Stimulated activated CD4-positive, alpha-beta T cell treated with anti-CD3 and anti-CD28 coated beads, Interleukin-1b, Interleukin-23, amount 100 ng/mL, for 24 hours (primary cell): ENCODE measurements at places on chromosomes 16 and 17.

DNA sequence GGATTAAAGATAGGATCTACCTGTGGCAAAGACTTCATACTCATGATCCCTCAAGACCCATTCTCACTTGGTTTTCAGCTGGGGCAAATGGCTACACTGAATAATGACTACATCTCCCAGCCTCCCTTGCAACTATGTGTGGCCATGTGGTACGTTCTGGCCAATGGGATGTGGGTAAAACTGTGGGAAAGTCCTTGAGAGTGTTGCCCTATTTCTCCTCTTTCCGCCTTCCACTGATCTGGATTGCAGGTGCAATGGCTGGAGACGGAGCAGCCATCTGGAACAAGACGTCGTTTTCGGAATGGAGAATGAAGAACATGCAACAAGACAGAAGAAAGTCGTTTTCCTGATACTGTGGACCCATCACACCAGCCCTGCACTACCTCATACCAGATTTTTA is 48.5 kb downstream of the HAPSTR1 start:
- no peak for DNase-seq

- DNase-seq = no peak
These were observed 17.0 kb downstream of the FAM117A start for GRCh38 chr17:49746791-49747490.

DNA sequence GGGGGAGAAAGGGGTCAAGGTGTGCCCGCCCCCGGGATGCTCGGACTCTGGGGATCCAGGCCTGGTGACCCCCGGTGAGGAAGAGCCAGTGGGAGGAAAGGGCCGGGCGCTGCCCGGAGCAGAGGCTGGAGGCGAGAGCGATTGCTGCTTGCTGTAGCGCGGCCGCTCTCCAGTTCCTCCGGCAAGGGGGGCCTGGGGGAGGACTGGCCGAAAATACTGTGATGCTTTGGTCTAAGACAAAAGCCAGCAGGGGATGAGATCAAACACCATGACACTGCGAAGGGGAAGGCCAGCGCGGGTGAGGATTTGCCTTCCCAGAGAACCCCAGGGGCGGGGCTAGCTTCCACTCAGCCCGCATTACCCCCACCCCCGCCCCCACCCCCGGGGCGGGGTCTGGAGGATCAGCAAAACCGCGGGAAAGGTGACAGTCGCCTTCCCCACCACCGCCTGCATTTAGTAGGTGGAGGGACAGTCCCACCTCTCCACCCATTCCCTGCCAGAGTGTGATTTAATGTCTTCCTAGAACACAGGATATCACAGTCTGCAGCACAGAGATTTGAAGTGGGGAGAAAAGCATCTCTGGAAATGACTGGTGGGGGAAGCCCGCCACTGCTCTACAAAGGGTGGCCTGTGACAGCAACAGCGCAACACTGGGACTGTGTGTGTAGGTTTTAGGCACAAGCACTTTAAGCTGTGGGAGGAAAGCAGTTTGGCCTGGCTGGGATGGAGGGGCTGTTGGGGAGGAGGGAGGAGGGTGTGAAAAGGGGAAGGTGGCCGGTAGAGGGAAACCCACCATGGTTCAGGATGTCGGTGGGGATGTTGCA is 25.7 kb downstream of the MRC2 start:
- peak; percentile 84 for DNase-seq

DNA sequence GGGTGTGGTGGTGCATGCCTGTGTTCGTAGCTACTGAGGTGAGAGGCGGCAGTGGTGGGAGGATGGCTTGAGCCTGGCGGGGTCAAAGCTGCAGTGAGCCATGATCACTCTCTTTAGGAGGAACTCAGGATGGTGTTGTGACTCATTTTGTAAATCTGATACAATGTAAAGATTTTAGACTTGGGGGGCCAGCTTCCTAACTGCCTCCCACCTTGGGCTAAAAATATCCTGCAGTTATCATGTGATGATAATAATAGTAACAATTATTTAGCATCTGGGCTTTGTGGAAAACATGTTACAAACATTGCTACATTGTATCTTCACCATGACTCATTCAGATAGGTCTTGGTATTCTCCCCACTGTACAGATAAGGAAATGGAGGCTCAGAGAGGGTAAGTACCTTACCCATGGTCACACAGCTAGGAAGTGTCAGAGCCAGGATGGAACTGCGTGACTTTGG is 7.4 kb downstream of the CTNS start:
- no peak for DNase-seq

- DNase-seq = no peak
These were observed 365.7 kb downstream of the NPIPA8 start for GRCh38 chr16:17970816-17971331.

DNA sequence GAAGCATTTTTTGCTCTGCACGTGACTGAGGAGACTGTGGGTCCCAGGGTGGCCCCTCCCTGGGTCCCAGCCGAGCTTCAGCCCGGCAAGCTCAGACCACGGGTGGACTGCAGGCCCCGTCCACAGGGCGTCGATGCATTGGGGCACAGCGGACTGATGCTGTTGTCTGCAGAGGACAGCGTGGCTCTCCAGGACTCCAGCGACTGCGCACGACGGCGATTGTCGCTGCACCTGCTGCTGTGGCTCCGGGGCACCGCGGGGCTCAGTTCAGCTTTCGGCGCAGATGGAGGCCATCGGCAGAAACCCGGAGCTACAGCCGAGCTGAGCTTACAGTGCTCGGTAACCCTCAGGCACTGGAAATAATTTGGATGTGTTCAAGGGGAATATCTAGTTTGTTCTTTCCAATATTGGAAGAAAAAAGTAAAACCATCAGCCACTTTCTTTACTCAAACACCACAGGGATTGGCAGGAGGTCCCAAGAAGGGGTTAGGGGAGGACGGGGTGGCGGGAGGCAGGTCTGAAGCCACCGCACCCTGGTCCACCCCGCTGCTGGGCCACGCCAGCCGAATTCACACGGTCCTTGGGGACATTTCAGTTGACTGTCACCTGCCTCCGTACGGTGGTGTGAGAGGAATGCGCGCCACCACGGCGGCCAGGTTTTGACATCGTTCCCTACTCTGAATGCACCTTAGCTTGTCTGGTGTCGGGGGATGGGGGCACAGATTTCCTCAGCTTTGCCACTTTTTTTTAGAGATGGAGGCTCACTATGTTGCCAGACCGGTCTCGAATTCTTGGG is 88.7 kb upstream of the RPH3AL start:
- no peak for DNase-seq

DNA sequence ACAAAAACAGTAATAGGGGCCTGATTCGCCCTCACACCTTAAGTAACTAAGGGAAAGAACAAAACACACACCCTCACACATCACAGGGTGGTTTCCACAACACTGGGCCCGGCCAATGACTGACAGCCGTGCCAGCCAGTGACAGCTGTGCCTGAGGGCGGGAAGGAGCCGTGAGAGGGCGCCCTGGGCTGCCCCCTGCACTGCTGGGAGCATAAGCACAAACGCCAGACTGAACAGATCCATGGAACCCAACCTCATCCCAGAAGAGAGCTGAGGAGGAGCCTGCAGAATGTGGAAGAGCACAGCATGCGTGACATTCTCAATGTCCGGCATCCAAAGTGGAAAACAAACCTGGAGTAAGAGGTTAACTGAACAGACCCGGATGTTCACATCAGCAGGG is 16.0 kb downstream of the CSNK1D start:
- DNase-seq = no peak

GRCh38 chr16:89393738-89394406 is 96.5 kb downstream of the ANKRD11 start:
- no peak for DNase-seq

GRCh38 chr17:29156781-29157180 is 23.4 kb downstream of the MYO18A start:
- DNase-seq = no peak

GRCh38 chr16:12295395-12295794 is 318.9 kb downstream of the SNX29 start:
- no peak for DNase-seq

- no peak for DNase-seq
These were observed 27.4 kb downstream of the MYH11 start for GRCh38 chr16:15829460-15829859.

DNA sequence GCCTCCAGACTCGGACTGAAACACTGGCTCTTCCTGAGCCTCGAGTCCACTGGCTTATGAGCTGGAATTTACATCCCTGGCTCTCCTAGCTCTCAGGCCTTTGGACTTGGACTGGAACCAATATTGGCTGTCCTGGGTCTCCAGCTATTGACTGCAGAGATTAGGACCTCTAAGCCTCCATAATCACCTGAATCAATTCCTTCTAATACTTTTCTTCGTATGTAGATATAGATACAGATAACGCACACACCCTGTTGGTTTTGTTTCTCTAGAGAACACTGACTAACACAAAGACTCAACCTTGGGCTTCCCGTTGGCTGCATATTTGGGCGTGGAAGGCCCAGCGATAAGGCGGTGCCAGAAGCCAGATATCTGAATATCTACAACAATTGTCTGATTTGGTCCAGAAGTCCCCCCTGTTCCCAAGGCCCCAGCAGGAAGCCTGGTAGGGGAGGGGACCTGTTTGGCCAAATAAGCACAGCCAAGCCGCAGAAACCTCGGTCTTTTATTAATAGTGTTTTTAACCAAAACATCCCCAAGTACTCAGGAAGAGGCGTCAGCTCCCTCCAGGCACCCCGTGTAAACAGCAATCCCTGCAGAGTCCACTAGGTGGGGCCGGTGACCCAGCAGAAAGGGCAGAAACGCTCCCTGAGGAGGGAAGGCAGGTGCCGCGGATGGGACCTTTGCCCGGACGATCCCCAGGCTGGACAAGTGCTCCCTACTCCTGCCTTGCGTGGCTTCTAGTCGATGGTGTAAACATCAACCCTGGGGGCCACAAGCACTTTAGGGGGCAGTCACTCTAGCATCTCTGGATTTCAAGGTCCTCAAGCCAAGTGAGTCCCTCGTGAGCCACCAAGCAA is 57.0 kb downstream of the ABR start:
- DNase-seq = peak; percentile 70

DNA sequence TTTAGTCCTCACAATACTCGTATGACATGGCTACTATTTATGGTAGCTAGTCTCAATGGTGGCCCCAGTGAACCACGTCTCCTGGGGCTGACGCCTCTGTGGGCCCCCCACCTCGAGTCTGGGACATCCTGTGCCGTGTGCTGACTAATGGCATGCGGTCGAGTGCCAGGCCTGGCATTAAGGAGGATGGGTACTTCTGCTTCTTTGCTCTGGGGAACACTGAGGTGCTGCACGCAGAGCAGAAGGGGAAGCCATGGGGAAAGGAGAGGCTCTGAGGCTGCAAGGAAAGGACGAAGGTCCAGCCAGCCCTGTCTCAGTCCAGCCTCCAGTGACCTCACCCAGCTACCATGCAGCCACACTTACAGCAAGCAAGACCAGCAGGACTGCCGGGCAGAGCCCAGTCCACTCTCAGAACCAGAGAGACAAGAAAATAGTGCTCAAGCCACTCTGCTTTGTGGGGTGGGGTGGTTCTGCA is 5.7 kb upstream of the MPRIP start:
- DNase-seq = no peak

- DNase-seq = no peak
These were observed 79.7 kb upstream of the EFCAB3 start for GRCh38 chr17:62300697-62301096.

DNA sequence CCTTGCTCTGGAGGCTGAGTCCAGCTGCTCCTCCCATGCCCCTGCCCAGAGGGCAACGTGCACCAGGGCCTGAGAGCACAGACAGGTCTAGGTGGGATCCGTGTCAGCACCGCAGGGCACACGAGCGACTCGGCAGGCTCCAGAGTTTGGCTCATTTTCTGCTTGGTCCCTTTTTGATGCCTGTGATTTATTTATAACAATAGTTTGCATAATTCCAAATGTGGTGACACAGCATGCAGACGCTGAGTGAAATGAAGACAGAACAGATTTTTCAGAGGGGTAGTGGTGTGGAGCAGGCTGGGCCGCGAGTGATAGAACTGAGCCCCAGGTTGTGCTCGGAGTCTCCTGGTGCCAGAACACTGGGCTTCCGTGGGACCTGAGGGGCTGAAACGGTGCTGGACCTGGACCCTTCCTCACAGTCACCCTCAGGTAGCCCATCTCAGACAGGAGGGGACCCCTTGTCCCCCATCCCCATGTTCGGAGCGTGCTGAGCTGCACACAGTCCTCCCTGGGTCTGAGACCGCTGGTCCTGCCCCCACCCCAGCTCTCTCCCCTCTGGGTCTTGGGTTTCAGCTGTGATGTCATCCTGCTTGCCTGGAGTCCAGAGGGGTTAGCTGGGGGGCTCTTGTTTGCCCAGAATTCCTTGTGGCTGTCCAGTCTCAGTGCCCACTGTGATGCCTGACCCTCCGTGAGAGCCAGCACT is 95.9 kb downstream of the METRNL start:
- no peak for DNase-seq

GRCh38 chr16:66113223-66113622 is 253.3 kb upstream of the CDH5 start:
- DNase-seq = no peak

GRCh38 chr17:78995761-78996451 is 13.7 kb downstream of the CANT1 start:
- DNase-seq = no peak

- DNase-seq = no peak
These were observed 12.8 kb upstream of the HSBP1 start for GRCh38 chr16:83794860-83795554.

DNA sequence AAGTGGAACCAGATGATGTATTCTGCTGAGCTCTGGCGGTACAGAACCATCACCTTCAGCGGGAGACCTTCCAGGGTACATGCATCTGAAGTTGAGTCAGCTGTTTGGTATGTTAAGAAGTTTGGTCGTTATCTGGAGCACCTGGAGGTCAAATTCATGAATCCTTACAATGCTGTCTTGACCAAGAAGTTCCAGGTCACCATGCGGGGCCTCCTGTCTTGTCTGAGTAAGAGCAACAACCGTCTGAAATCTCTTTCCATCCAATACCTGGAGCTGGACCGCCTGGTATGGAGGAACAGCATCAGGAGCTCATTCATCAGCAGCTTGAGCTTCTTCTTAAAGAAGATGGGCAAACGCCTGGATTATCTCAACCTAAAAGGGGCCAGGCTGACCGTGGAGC is 4.0 kb downstream of the FBXO39 start:
- DNase-seq = no peak

- no peak for DNase-seq
These were observed 40.4 kb downstream of the TNRC6A start for GRCh38 chr16:24769806-24770205.

GRCh38 chr17:39252788-39253460 is 27.2 kb upstream of the STAC2 start:
- no peak for DNase-seq

- no peak for DNase-seq
These were observed 290.0 kb upstream of the SOX9 start for GRCh38 chr17:71830866-71831265.

DNA sequence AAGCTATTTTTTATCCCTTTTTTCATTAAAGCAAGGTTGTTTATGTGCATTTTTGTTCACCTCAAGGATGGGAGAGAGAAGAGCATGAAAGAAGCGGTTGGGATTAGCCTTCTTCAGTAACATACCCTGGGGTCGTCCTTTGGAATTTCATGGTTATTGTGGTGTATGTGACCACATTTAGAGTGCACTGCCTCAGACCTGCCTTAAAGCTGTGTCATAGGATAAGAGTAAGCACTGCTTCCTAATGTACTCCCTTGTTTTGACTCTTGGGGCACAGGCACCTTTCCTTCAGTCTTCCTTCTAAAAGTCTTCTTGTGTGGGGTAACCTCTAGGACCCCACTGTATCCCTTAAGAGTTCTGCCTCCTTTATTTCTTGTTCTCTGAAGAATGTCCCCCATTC is 28.9 kb downstream of the TNRC6A start:
- DNase-seq = no peak
